Right lobe of liver (tissue), 6 donors: ENCODE measurements at places on chromosomes 11 and 22. TPM values are rescaled to one million over a fixed set of nuclear protein-coding genes. Genes with fewer than 3 reads are reported as not detected.

DNA sequence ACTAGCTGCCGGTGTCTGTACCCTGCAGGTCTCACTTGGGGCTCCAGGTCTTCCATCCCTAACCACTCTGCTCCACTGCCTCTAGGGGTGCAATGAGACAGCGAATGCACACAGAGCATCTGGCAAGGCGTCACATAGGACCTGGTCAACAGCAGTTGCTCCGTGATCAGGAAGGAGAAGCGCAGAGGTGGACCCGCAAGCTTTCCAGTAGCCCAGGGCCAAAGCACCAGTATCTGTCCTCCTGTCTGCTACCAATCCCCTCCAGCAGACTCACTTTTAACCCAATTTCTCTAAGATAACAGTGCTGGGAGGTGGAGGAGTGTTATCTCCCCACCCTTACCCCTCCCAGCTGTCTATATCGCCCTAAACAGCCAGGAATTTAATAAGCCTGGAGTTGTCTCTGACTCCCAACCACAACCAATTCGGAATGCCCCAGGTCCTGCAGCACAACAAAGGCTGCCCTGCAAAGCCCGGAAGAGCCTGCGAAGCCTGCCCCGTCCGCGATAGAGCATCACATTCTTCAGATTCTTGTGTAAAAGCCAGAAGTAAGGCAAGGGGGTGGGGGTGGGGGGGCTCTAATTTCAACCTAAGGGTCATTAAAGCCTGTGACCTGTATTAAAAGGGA lies 19.3 kb downstream of the MYH9 start:
- H3K27ac ChIP-seq: peak overlapping the region; percentile 61
- DNase-seq: no peak
- no peak overlapping the region for H3K4me3 ChIP-seq
- H3K36me3 ChIP-seq: no peaks in the 10 kb centered on the region
- H3K4me1 ChIP-seq: peaks cover 97% of the 10 kb centered on the region

Gene NXPE4
- not detected for total RNA-seq

GRCh38 chr22:26830837-26831236 lies 173.4 kb downstream of the MIAT start:
- no peak overlapping the region for H3K27ac ChIP-seq
- no peaks in the 10 kb centered on the region for H3K36me3 ChIP-seq
- H3K4me1 ChIP-seq: no peaks in the 10 kb centered on the region
- no peak for DNase-seq

Gene BET1L
- total RNA-seq: 27.3 TPM

Gene SYT13
- not detected for total RNA-seq
